ENCODE measurements at places on chromosomes 5 and 9.

DNA sequence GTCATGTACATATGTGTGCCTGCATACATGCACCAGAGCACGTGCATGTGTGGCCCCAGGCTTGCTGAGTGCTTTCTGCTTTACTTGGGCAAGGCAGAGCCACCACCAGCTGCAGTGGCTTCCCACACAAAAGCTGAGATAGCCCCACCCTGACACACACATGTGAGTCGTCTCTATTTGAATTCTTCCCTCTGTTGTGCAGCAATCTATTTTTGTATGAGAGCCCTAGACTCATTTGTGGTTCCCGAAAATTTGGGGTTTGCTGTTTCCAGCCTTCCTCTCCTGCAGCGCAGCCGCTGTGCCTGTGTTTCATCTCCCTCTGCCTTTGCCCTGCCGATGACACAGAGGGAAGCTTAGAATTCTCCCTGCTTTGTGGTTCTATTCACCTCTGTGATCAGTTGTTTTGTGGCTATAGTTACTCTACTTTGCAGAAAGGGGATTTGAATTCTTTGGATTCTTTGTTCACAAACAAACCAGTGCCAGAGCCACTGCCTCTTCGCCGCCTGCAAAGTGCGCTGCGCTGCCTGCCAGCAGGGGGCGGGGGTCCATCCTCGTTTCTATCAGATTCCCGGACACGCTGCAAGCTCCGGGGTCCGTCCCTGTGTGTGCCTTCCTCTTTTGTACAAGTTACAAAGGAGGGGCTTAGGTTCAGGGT lies 95.8 kb upstream of the DAP start:
- peak; percentile 92 for DNase-seq

DNA sequence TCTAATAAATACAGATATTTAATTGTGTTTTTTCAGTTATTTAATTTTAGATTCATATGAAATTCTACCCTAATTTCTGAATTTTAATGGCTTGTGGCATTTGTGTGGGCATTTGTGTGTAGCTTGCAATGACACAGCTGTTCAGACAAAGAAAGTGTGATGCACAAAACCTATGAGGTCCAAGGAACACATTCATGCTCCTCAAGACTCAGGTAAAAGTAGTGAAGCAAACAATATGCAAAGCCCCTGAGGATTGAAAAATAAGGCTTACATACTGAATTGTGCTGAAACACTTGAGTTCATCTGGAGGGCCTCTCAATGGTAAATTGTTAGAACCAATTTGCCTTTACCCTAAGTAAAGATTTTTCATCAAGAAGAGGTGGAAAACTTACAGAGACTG lies 28.1 kb downstream of the IL7R start:
- DNase-seq: no peak

- DNase-seq: no peak
Observed at GRCh38 chr9:6758248-6758497, 400 bp downstream of the KDM4C start.

DNA sequence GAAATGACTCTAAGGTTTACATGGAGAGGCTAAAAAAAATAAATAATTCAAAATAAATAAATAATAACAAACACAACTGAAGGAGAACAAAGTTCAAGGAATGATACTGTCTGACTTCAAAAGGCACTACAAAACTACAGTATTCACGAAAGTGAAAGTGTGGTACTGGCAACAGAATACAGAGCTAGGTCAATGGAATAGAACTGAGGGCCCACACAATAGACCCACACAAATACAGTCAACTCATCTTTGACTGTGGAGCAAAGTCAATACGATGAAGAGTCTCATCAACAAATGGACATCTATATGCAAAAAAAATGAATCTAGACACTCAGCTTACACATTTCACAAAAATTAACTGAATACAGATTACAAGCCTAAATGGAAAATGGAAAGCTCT lies 75.3 kb downstream of the FBXW11 start:
- no peak for DNase-seq

DNA sequence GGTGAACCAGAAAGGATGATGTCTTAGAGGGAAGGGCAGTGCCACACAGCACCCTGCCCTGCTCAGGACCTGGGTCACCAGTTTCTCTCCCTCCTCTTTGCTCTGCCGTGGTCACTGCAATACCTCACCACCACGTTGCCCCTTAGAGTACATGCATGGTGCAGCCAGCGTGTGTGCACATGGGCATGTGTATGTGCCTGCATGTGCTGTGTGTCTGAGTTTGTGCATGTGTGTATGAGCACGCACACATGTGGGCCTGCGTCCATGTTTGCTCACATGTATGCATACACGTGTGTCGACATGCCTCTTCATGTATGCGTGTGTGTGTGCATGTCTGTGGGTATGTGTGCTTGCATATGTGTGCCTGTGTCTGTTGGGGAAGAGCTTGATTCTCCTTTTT lies 41.5 kb upstream of the SEMA4D start:
- DNase-seq: no peak

GRCh38 chr9:101087426-101087825 lies 58.9 kb downstream of the PLPPR1 start:
- DNase-seq: no peak

DNA sequence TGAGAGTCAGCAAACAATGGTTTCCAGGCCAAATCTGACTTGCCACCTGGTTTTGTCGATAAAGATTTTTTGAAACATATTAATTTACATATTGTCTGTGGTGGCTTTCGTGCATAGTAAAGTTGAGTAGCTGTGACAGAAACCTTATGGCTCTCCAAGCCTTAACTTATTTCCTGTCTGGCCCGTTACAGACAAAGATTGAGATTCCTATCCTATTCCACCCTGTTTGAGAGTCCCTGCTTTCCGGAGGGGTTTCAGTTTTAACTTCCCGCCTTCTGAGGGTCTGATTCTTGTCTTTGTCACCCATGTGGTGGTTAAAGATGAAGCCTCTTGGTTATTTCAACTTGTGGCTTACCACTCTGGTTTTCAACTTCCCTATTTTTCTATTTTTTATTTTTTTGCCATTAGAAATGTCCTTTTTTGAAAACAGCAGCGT lies 11.4 kb downstream of the OTULIN start:
- no peak for DNase-seq

GRCh38 chr5:178831049-178831448 lies 28.7 kb upstream of the ZNF354B start:
- DNase-seq: no peak

DNA sequence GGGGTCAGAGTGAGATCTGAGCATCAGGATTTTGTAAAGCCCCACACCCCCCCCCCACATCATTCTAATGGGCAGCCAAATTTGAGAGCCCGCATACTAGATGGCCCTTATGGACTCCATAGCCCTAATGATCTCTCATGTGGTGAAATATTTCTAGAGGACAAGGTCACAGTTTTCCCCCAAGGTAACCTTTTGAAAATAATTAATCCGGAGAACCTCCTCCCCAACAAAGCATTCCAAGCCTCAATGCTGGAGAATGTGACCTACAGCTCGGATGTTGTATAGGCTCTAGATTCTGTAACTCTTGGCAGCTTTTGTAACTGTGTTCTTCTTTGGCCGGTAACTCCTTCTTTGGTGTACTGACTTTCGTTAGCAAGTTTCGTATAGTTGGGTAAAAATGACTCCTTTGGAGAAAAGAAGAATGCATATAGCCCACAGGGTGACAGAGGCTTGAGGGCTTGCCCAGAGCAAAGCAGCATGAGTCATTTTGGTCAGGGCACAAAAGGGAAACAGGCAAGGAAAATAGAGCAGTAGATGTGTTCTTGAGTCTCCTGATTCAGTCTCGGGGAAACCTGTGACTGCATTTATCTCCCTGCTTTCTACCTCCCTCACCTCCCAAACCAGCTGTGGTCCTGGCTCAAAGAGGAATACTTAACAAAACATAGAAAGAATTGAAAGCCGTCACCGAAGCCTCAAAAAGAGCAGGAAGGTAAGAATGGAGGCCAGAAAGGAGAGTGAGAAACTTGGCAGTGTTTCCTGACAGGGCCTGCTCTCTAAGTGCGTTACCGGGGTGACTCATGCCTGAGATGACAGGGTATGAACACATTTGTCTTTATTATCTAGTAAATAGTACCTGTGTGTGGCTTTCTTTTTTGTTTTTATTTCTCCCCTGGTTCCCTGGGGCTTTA lies 6.6 kb upstream of the XPA start:
- DNase-seq: peak; percentile 72

DNA sequence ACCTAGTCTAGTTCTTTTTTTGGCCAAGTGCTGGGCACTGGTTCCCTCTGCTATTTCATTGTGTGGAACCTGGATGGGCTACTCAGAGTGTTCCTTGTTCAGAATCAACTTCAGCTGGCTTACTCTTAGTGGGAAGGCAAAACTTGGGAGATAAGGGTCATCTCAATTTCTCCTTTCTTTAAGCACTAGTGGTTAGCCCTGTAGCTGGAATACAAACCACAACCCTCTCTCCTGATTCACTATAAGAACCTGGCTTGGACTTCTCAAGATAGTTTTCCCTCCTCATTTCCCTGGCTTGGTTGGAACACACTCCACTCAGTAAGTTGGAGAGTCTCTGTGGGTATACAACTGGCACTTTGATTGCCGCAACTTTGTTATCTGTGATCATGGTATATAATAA lies 35.1 kb downstream of the GRIA1 start:
- no peak for DNase-seq

DNA sequence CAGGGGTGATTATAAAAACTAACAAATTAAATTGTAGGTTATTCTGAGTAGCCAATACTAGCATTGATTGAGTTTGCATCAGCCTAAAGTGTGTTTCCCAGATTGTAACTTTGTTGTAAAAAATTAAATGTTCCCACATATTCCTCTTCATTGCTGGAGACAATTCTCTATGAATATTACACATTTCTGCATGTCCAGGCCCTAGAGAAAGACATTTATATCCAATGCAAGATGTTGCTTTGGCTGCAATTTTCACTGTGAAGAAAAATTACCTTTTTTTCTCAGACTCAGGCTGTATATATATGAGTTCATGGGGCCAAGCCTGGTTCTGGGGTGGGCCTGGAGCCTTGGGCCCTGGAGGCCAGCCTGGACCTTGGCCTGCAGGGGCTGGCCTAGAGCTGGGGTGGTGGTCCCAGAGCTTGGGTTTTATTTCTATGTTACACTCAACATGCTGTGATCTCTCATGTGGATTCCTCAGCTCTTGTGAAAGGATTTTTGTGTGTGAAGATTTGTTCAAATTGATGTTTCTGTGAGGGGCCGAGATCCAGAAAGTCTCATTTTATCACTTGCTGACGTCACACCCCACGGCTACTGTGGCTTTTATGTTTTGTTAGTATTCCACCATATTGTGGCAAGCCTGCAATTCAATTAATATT lies 232.5 kb downstream of the SPATA31A1 start:
- DNase-seq: peak; percentile 1

DNA sequence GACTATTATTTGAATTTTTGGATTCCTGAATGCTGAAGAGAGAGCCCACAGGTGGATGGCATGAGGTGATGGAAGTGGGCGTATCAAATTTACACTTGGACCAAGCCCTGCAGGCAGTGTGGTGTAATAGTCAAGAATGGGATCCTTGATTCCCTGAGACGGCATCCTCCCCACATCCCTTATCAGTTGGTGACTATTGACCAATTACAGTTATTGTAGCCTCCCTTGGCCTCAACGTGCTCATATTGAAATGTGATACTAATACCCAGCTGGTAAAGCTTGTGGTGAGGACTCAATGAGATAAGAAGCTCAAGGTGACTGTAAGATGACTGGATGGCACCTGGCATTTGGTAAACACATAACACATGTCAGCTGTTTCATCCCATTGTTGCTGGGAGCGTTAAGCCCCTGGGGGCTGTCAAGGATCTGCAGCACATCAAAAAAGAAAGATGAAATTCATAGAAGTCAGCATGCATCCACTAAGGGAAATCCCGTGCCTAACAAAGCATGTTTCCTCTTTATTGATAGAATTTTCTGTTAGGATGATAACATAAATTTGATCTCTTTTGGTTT lies 65.6 kb upstream of the IRX2 start:
- DNase-seq: no peak

GRCh38 chr9:129994882-129995281 lies 48.1 kb downstream of the FNBP1 start:
- no peak for DNase-seq

GRCh38 chr5:41935544-41935943 lies 10.5 kb downstream of the FBXO4 start:
- DNase-seq: no peak

- DNase-seq: no peak
Observed at GRCh38 chr5:33283243-33283642, 157.5 kb upstream of the TARS1 start.

DNA sequence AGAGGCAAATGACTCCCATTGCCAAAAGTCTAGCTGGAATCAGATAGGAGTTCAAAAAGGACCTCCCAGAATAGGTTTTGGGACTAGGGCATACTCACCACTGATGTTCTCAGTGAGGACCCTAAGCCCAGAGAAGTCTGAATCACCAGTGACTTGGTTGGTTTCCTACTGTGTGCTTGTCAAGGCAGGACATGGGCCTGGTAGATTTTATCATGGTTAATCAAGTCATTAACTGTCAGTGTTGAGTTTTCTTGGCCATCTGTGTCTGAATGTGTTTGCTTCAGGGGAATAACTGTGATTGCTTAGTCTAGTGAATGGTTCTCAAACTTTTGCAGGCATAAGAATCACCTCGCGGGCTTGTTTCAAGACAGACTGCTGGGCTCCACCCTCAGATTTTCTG lies 99.0 kb upstream of the GDNF start:
- DNase-seq: no peak

- DNase-seq: no peak
Observed at GRCh38 chr5:102048940-102049339, 247.1 kb downstream of the SLCO4C1 start.

DNA sequence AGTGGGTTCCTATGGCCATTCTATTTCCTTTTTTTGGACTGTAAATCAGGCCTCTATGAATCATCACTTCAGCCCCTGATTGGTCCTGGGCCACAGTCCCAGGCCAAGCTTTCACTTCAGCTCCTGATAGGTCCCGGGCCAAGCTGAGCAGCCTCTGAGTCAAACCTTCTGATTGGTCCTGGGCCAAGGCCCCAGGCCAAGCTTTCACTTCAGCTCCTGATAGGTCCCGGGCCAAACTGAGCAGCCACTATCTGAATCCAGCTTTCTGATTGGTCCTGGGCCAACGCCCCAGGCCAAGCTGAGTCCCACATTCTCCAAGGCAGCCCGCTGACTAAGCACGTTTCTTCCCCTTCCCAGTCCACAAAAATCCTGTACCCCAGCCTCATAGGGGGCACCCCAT lies 1972.9 kb upstream of the ACO1 start:
- DNase-seq: no peak

DNA sequence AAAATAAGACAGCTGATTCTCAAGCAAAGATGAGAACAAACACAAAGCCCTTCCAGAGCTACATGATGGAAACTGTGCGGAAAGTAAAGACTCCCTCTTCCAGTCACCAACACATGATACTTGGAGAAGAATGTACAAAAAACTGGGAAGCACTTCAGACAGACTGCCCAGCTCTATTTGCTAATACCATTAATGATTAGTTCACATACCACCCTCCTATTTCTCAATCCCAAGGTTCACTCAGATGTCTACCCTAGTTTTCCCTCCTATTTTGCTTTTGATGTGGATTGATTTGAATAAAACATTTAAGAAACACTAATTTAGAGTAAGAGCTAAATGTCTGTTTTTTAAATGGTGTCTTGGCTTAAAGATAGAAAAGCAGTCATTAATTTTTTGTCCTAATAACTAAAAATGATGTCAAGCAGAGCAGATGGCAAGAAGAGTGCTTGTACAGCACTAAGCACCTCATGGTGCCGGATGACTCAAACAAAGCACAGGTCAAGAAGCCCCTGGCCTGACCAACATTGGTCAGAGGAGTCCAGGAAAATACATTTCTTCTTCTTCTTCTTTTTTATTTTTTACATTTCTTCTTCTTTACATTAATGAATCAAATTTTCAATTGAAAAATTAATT lies 639.4 kb downstream of the PDE4D start:
- no peak for DNase-seq
